ENCODE measurements at places on chromosomes 3 and 15. TPM values are rescaled to one million over a fixed set of nuclear protein-coding genes. Genes with fewer than 3 reads are reported as not detected.

CIP2A gene
- 29.0 TPM for total RNA-seq

WDR72 gene
- 2.0 TPM for total RNA-seq

LIPH gene
- 5.3 TPM for total RNA-seq

RPL39L gene
- total RNA-seq, result 14.9 TPM

CLRN1 gene
- not detected for total RNA-seq

NLGN1 gene
- total RNA-seq, result 12.6 TPM

MCF2L2 gene
- total RNA-seq, result 2.7 TPM

SI gene
- 4.7 TPM for total RNA-seq

GOLGA8Q gene
- total RNA-seq, result not detected

CCDC39 gene
- not detected for total RNA-seq

GOLGA6B gene
- total RNA-seq, result not detected

SLC15A2 gene
- 3.4 TPM for total RNA-seq

LRRC49 gene
- total RNA-seq, result 6.7 TPM

SLC12A8 gene
- 6.8 TPM for total RNA-seq

ABTB1 gene
- total RNA-seq, result 11.6 TPM
